ENCODE measurements at places on chromosomes 11 and 22. TPM values are rescaled to one million over a fixed set of nuclear protein-coding genes. Genes with fewer than 3 reads are reported as not detected.

- H3K36me3 ChIP-seq: no peaks in the 10 kb centered on the region
- no peaks in the 10 kb centered on the region for H3K27me3 ChIP-seq
- H3K4me1 ChIP-seq: no peaks in the 10 kb centered on the region
- H3K4me3 ChIP-seq: no peak overlapping the region
- H3K27ac ChIP-seq: no peak overlapping the region
Measured at GRCh38 chr11:79950741-79951140, 509.9 kb upstream of the TENM4 start.

DNA sequence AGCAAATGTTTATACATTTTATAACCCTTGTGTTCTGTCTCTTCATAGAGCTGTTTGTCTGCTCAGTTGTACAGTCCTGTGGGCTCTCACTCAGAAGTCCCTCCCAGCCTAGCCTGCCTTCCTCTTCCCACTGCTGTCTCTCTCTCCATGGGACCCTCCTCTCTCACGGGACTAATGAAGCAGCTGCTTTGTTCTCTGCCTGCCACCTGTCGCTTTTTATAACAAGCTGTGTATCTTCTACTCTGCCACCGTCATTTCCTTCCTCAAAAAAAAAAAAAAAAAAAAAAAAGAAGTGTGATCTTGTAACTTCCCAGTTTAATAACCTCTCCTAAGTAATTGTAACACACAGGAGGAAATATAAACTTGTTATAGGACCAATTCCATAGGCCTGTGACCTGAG is 92.2 kb upstream of the ALKBH3 start:
- H3K27ac ChIP-seq: peak overlapping the region; percentile 76
- no peaks in the 10 kb centered on the region for H3K27me3 ChIP-seq
- no peaks in the 10 kb centered on the region for H3K36me3 ChIP-seq
- H3K4me3 ChIP-seq: no peak overlapping the region
- DNase-seq: peak; percentile 69
- peaks cover 14% of the 10 kb centered on the region for H3K4me1 ChIP-seq

DNA sequence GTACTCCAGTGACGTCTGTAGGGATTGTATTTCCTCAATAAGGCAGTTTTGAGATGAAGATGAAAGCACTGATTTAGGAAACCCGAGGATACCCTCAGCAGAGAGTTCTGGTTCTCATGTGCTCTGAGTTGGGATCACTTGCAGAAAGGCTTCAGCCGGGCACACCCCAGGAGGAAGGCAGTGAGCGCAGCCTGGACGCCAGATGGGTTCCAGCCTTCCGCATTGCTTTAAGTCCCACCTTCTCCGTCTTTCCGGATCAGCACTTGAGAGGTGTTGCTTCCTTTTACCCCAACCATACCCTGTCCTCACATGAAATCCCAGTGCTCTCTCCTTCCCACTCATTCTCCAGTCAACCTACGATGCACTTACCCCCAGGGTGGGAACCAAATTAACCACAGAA is 239.5 kb upstream of the CADM1 start:
- no peaks in the 10 kb centered on the region for H3K4me1 ChIP-seq
- no peak overlapping the region for H3K27ac ChIP-seq
- no peaks in the 10 kb centered on the region for H3K36me3 ChIP-seq
- DNase-seq: no peak

DNA sequence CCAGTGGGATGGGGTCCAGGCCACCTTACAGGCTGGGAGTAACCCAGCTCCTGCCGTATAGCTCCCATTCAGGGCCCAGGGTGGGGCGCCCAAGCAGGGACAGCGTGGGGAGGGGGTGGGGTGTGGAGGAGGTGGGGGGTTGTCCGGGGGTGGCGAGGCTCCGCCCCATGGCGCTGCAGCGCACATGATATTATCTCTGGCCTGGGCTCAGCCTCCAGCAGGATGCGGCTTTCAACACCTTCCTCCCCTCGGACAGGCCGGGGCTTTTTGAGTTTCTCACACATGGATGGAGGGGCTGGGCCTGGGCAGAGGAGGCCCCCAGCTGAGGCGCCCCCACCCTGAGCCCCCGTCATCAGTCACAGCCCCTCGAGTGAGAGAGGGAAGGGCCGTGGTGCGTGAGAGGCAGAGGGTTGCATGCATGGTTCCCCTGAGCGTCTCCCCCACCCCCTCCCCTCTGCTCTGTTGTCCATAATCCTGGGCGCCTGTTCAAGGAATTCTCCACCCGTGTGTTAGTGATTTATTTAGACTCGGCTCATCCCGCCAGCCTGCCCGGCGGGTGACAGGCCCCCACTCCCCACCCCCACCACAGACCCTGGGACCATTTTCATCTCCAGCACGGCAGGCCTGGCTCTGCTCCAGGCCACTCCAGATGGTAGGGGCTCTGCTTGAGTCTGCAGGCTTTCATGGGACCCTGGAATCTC is 44.9 kb downstream of the WNT11 start:
- DNase-seq: no peak
- H3K27me3 ChIP-seq: no peaks in the 10 kb centered on the region
- no peaks in the 10 kb centered on the region for H3K4me1 ChIP-seq

DNA sequence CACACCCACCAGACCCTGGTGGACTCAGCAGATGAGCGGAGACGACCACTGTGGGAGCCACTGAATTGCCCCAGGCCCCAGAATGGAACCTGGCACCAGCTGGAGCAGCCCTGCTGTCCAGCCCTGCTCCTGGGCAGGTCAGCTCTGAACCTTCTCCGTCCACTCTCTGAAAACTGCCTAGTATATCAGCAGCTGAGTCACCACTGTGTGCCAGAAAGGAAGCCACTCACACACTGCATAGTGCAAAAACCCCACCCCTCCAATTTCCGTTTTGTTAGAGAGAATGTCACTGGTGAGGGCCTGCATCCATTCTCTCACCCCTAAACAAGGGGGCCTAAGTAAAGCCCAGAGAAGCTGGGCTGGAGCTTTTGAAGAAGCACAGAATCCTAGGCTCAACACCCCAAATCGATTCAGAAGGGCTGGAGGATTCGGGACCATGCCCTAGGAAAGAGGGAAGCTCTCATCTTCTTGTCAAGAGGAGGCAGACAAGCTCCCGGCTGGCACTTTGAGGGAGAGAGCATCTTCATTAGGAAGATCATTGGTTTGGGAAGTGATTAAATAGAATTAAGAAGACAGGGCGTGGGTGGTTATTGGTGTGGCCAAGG is 44.5 kb downstream of the GALNT18 start:
- no peak overlapping the region for H3K4me3 ChIP-seq
- H3K27me3 ChIP-seq: peaks cover 3% of the 10 kb centered on the region
- H3K27ac ChIP-seq: no peak overlapping the region
- no peaks in the 10 kb centered on the region for H3K36me3 ChIP-seq
- DNase-seq: no peak

- no peak for DNase-seq
- no peak overlapping the region for H3K27ac ChIP-seq
- H3K4me1 ChIP-seq: no peaks in the 10 kb centered on the region
Measured at GRCh38 chr11:22991196-22991595, 130.9 kb upstream of the CCDC179 start.

- H3K27me3 ChIP-seq: no peaks in the 10 kb centered on the region
- no peaks in the 10 kb centered on the region for H3K36me3 ChIP-seq
- no peak overlapping the region for H3K27ac ChIP-seq
- no peak for DNase-seq
Measured at GRCh38 chr11:2366276-2366675, 10.8 kb upstream of the CD81 start.

DNA sequence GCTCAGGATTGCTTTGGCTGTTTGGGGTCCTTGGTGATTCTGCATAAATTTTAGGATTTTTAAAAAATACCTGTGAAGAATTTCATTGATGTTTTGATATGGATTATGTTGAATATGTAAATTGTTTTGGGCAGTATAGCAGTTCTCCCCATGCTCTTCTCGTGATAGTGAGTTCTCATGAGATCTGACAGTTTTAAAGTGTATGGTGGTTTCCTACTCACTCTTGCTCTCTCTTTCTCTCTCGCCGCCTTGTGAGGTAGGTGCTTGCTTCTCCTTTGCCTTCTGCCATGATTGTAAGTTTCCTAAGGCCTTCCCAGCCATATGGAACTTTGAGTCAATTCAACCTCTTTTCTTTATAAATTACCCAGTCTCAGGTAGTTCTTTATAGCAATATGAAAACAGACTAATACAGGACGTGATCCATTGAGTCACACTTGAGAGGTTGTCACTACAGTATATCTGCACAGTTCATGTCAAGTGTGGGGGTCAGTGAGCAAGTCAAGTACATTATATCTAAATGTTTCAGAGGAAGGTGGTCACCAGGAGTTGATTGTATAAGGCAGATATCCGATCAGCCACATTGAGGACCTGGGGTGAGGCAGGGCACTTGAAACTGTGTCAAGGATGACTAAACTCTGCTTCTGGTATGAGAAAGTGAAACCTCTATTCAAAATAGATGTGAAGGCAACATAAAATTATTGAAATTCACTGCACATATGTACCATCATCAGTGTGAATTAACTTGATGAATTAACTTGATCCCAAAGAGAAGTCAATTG is 70.7 kb upstream of the CCDC179 start:
- no peak overlapping the region for H3K4me3 ChIP-seq
- H3K4me1 ChIP-seq: no peaks in the 10 kb centered on the region
- DNase-seq: peak; percentile 5
- H3K27me3 ChIP-seq: no peaks in the 10 kb centered on the region
- no peak overlapping the region for H3K27ac ChIP-seq

- no peaks in the 10 kb centered on the region for H3K36me3 ChIP-seq
- peak; percentile 81 for DNase-seq
- H3K4me3 ChIP-seq: no peak overlapping the region
- no peaks in the 10 kb centered on the region for H3K27me3 ChIP-seq
- peaks cover 12% of the 10 kb centered on the region for H3K4me1 ChIP-seq
- H3K27ac ChIP-seq: no peak overlapping the region
Measured at GRCh38 chr11:72413914-72414628, 20.3 kb downstream of the CLPB start.

- no peaks in the 10 kb centered on the region for H3K36me3 ChIP-seq
- H3K27me3 ChIP-seq: no peaks in the 10 kb centered on the region
- no peak overlapping the region for H3K4me3 ChIP-seq
- no peak for DNase-seq
Measured at GRCh38 chr22:45503816-45504372, 1.2 kb downstream of the FBLN1 start.

DNA sequence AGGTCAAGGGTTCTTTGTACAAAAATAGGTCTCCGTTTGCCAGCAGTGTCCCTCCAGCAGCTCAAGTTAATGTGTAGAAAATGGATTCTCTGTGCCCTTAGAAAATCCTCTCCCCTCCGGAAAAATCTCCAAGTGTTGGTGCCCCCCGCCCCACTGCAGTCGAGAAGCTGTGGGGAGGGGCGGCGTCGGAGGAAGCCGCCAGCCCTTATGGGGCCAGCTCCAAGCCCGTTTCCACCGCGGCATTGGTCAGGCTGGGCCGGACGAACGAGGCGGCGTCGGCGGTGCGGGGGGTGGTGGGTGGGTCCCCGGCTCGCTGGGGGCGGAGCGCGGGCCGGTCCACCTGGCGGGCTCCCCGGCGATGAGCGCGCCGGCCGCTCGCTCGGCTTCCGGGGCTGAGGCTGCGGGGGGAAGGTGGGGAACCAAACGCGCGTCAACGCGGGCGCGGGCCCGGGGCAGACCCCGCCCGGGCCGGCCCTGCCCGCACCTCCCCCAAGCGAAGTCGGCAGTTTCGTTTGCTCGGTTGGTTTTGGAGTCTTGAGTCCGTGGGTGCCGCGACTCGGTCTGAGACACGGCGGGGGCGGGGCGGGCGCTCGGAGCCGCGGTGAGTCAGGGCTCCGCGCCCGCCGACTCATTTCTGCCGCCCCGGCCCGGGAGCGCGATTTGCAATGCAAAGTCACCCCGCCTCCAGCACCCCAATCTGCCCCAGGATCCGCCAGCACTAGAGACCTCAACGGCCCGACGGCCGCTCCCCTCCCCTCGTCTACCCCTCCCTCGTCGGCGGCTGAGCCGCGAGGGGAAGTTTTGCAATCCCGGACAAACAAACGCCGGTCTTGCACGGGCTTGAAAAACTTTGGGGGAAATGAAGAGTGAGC is 1.4 kb downstream of the ASCL2 start:
- peak; percentile 78 for DNase-seq
- peak overlapping the region; percentile 52 for H3K4me3 ChIP-seq
- no peak overlapping the region for H3K27ac ChIP-seq

DNA sequence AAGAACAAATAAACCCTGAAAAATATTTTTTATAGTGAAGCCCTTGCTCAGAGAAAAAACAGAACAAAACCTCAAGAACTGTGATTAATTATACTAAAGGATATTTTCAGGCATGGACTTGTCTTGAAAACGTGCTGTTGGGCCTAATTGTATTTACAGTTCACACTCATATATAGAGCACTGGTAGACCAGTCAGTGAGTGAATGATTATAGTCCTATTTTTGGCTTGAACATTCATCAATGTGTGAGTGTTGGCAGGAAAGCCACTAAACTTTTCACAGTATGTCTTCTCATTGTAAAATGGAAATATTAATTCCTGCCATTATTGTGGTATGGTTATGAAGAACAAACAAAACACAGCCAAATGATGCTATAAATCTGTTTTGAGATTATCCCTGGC is 462.8 kb downstream of the KCNA4 start:
- H3K4me1 ChIP-seq: no peaks in the 10 kb centered on the region
- no peak for DNase-seq
- H3K27ac ChIP-seq: no peak overlapping the region
- H3K36me3 ChIP-seq: no peaks in the 10 kb centered on the region

DNA sequence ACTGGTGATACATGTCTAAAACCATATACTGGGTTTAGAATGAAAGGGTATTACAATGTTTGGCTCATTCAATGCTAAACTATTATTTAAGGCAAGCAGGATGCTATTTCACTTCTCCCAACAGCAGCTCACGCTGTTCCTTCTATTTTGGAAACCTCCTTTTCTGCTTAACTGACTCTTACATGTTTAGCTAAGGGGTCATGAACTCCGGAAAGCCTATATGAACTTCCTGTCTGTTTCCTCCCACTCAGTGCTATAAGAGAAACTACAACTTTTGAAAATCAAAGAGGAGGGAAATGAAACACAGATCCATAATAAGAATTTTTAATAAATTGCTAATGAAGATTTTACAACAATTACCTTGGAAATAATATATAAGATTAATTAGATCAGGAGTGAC is 30.9 kb downstream of the SLC36A4 start:
- no peak for DNase-seq
- peaks cover 2% of the 10 kb centered on the region for H3K4me1 ChIP-seq
- no peaks in the 10 kb centered on the region for H3K27me3 ChIP-seq
- no peak overlapping the region for H3K27ac ChIP-seq
- H3K4me3 ChIP-seq: no peak overlapping the region

GRCh38 chr11:63535734-63536133 is 874 bp upstream of the PLAAT4 start:
- H3K27me3 ChIP-seq: no peaks in the 10 kb centered on the region
- H3K36me3 ChIP-seq: no peaks in the 10 kb centered on the region
- H3K4me3 ChIP-seq: no peak overlapping the region
- H3K27ac ChIP-seq: no peak overlapping the region
- peaks cover 29% of the 10 kb centered on the region for H3K4me1 ChIP-seq

The POTEH gene
- not detected for total RNA-seq

The DSCAML1 gene
- 1.3 TPM for total RNA-seq

The HIKESHI gene
- 23.3 TPM for total RNA-seq

The CCDC87 gene
- total RNA-seq: 0.39 TPM

The TEX54 gene
- total RNA-seq: 1.1 TPM

The OR8B12 gene
- not detected for total RNA-seq
